ENCODE measurements at places on chromosomes 5 and 9.
A peak's percentile ranks its signal among the peaks of the same experiment; 100 is the strongest.

- DNase-seq = no peak
These were observed 312.1 kb upstream of the CDH18 start for GRCh38 chr5:20300110-20300509.

DNA sequence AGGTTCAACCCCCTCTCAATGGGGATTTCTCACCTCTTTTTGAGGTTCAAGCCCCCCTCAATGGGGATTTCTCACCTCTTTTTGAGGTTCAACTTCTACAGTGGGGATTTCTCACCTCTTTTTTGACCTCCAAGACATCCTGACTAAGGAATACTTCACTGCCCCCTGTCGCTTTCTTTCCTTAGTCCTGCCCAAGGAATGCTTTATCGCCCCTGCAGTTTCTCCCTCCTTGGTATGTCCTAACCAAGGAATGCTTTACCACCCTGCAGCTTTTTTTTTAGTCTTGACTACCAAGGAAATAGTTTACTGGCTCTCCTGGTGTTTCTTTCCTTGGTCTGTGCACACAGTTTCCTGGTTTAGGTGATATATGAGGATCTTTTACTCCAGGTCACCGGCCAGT, 9.6 kb upstream of the IRGM start:
- DNase-seq = no peak

GRCh38 chr5:74684900-74685851, at the start of gene HEXB:
TSS of gene HEXB (plus strand) at chr5:74685233. CDS start at chr5:74685261, 28 bp downstream.
- peak; percentile 18 for DNase-seq

GRCh38 chr5:14416621-14417275, 164.8 kb upstream of the OTULINL start:
- no peak for DNase-seq

- no peak for DNase-seq
These were observed 583.6 kb downstream of the TMEM38B start for GRCh38 chr9:106277966-106278365.

- no peak for DNase-seq
These were observed at the start of gene CARD6 for GRCh38 chr5:40841068-40841805. TSS of gene CARD6 (plus strand) at chr5:40841367. CDS start at chr5:40841383, 16 bp downstream.

DNA sequence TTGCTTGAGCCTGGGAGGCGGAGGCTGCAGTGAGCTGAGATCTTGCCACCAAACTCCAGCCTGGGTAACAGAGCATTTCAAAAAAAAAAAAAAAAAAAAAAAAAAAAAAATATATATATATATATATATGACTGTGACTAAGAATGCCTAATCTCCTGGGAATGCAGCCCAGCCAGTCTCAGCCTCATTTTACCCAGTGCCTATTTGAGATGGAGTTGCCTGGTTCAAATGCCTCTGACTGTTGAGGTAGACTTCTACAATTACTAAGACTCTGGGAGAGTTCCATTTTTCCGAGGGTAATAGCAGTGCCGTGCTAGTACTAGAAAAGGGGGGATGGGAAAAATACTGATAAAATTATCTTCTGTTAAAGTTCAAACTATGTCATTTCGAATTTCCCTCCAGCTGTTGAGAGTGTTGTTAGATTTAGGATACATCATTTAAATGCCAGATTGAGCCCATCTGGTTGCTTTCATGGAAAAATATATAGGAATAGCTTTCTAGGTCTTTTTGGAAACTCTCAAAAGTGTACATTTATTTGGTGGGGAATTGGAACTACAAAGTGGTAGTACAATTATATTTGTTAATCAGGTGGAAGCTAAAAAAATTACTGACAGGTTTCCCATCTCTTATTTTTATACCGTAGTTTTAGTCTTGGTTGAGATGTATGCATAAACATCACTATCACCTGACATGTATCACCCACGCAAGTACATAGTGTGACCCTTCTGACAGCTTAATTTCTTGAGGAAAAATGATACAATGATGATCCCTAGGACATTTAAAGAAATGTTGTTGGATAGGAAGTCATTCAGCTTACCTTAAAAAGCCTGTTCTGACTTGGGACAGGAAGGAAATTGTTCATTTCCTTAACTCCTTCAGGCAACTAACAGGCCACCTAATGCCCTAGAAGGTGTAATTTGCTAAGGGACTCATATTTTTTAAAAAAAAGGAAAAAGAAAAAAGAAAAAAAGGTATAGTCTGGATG, 214.9 kb downstream of the ADAMTSL1 start:
- DNase-seq = no peak

DNA sequence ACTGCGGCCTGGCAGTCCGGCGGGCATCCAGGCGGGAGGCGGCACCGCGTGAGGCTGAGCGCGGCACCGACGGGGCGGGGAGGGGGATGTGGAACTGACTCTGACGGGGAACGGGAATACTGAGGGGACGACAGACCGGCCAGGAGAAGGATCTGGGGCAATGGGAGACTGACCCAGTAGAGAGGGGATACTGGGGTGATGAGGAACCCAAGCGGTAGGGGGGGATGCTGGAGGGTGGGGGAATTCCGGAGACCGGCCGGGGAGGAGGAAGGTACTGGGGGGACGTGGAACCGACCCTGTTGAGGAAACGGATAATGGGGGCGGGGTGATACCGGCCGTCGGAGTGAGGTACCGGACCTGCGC, 423 bp downstream of the IPPK start:
- no peak for DNase-seq
